T follicular helper cell (primary cell): ENCODE measurements at places on chromosomes 13 and 19.

DNA sequence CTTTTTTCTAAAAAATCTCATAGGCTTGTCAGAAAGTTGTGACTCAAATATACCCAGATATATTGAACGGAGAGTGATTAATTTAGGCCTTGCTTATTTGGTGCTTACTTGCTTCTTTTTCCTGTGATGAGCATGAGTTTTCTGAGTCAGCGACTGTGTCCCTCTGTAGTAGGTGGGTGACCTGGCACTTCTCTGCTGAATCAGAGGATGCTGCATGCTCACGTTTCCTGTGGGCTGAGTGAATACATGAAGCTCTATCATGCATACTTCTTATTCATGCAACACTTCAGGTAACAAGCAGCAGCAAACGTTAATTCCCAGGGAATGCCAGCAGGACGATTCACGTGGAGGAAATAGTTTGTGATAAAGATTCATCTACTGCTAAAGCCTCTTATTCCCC is 245.0 kb downstream of the KLF5 start:
- no peak for DNase-seq

- DNase-seq: no peak
Observed at GRCh38 chr13:81388400-81388799, 1047.5 kb upstream of the SPRY2 start.

GRCh38 chr19:11674067-11674492 is 64.7 kb downstream of the ZNF823 start:
- DNase-seq: no peak

DNA sequence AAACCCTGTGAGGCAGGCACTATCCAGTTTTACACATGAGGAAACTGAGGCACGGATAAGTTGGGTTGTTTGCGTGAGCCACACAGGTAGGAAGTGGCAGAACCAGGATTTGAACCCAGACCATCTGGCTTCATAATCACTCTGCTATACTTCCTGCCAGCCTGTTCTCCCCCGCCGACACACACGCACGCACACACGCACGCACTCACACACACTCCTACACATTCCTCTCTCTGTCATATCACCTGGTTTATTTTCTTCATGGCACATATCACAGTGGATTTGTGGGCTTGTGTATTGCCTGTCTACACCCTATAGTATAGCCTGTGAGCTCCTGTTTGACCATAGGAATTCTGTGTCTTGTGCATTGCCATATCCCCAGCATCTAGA is 140.0 kb downstream of the SIPA1L3 start:
- DNase-seq: no peak

GRCh38 chr19:7512400-7512851 is 3.5 kb upstream of the ZNF358 start:
- no peak for DNase-seq

DNA sequence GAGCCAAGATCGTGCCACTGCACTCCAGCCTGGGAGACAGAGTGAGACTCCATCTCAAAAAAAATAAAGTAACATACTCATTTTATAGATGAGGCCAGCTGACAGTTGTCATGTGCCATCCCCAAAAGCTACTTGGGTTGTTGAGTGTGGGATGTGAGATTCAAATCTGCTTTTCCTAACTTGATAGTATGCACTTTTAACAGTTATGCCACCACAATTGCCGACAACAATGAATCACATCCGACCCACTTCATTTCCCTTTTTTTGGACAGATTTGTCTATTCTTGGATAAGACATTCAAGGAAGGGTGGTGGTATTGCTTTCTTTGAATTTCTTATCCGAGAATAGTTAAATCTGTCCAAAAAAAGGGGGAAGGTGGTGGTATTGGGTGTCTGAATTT is 16.3 kb upstream of the DNMT1 start:
- no peak for DNase-seq

DNA sequence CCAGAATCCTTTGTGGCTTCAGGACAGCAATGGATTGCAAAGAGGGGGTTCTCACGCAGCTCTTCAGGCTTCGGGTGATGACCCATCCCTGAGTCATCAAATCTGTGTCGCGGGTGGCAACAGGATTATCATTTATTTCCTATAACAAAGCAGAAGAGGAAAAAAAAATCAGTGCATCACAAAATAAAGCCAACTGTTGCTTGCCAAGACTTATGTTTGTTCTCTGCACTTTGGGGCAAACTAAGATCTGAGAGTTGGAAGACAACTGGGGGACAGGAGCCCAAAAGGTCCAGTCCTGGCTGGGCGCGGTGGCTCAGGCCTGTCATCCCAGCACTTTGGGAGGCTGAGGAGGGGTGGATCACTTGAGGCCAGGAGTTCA is 6.4 kb downstream of the GNA15 start:
- no peak for DNase-seq

DNA sequence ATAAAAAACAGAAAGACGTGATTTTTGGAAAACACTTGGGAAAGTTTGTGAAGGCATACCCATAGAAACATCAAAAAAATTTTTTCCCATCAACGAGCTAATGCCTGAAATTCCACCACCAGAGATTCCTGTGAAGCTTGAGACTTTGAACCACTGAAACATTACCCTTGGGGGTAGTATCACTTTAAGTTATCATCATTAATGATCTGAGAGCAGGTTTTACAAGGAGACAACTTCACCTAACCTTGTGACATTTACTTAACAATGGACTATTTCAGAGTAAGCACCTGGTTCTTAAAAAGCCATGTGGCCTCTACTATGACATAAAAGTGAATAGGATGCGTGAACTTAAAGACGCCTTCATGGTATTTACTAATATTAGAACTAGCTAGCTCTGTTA is 51.9 kb downstream of the DOCK9 start:
- DNase-seq: no peak

DNA sequence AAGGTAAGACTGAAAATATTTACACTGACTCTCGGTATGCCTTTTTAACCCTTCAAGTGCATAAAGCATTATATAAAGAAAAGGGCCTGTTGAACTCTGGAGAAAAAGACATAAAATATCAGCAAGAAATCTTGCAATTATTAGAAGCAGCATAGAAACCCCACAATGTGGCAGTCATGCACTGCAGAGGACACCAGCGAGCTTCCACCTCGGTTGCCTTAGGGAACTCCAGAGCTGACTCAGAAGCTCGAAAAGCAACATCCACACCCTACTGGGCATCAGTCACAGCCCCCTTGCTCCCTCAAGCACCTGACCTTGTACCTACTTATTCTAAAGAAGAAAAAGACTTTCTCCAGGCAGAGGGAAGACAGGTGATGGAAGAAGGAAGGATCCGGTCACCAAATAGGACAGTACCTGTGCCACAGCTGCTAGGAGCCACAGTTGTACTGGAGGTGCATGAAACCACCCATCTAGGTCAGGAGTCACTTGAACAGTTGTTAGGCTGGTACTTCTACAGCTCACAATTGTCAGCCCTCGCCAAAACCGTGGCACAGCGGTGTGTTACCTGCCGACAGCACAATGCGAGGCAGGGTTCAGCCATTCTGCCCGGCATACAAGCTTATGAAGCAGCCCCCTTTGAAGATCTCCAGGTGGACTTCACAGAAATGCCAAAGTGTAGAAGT is 2.9 kb downstream of the ZNF816 start:
- no peak for DNase-seq

GRCh38 chr13:33910255-33910654 is 92.3 kb downstream of the RFC3 start:
- DNase-seq: no peak

GRCh38 chr19:18521692-18522123 is at the start of gene ELL:
ELL (minus strand) TSS chr19:18522070; CDS start chr19:18522055, 15 bp downstream.
- no peak for DNase-seq

GRCh38 chr19:13962699-13963602 is 10.6 kb downstream of the DCAF15 start:
- no peak for DNase-seq

DNA sequence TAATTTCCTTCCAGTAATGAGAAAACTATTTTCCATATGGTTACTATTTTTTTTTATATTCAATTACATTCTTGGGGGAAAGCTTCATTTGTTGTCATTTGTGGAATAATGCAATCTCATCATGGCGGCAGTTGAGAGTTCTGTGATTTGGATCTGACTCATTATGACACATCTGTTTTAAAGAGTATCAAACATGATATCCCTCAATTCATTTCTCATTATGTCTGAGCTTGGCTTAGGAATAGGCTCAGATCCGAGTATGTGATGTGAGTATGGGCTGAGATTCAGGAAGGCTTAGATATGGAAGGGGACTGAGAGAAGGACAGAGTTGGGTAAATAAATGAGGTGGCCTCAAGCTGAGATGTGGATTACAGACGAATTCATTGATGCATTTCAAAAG is 64.4 kb downstream of the POSTN start:
- DNase-seq: no peak

GRCh38 chr13:36549755-36550154 is 117.5 kb downstream of the CCNA1 start:
- DNase-seq: no peak

GRCh38 chr13:38743466-38743865 is 56.6 kb downstream of the FREM2 start:
- no peak for DNase-seq

DNA sequence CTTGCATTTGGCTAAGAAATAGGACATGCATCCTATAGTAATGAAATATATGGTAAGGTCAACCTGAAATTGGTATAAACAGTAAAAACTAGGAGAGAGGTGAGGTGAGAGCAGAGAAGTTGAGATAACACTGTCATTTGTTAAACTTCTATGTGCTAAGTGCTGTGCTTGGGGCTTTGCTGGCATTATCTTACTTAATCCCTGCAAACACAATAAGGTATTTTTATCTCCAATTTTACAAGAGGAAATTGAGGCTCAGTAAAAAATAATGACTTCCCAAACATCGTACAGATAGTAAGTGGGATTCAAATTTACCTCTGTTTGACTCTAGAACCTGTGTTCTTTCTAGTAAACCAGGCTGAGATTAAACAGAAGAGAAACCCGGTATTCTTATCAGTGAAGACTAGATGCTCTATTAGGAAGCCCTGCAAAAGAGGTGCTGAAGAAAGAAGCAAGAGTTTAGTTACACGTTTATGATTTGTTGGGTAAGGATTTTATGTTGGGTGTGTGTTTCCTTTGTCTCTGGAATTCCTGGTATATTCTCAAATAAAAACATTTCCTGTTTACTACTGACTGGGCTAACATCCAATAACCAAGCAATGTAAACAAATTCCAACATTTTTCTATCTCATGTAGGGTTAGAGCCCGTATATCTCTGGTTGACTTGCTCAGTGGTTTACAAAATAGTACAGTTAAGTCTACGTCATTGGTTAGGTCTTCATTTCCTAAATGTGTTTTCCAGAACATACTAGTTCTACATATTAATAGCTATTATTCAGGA is 137.3 kb upstream of the FNDC3A start:
- no peak for DNase-seq

DNA sequence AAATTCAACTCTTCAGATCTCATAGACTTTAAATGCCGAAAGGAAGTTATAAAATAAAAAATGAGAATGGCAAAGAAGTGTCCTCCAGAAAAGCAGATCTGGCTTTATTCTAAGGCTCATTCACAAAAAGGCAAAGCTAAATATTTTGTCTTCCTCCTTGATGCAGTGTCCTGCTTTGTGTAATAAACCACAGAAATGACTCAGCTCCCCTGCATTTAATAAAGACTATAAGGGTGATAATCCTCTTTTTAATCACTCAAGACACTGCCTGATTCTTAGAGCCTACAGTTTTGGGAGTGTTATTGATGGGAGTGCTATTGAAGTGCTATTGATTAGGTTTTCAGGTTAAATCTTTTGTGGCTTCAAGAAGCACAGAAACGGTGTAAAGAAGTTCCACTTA is 482.0 kb downstream of the PCDH20 start:
- no peak for DNase-seq

GRCh38 chr19:35478794-35479677 is 11.2 kb downstream of the KRTDAP start:
- no peak for DNase-seq

DNA sequence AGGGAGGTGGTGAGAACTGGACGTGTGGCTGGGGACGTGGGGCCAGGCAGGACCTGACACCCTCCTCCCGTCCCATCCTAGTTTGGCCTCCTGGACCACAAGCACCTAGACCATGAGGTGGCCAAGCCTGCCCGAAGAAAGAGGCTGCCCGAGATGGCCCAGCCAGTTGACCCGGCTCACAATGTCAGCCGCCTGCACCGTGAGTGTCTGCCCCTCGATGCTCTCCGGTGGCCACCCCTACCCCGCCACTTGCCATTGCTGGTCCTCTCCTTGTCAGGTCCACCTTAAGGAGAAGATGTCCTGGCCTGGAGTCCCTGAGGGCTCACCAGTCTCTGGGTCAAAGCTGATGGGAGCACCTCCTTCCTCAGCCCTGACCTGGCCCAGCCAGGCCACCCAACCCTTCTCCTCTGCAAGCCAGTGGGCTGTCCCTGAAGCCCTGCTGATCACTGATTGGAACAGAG is 2.2 kb downstream of the ANGPTL4 start:
- DNase-seq: no peak

DNA sequence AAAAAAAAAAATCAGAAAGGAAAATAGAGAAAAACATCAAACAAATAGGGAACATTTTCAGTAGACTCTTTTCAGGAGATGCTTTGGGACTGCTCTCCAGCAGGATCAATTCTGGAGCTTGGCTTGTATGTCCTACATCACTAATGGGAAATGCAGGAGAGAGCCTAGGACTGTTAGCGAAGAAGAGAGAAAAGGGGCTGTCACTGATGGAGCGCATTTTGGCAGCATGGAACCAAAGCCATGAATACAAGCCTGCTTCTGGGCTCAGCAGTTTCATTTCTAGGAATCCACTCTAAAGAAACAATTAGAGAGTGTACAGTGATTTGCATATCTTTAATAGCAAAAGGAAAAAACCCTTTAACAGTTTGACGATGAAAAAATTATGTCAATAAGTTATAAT is 203.9 kb downstream of the NUFIP1 start:
- no peak for DNase-seq

DNA sequence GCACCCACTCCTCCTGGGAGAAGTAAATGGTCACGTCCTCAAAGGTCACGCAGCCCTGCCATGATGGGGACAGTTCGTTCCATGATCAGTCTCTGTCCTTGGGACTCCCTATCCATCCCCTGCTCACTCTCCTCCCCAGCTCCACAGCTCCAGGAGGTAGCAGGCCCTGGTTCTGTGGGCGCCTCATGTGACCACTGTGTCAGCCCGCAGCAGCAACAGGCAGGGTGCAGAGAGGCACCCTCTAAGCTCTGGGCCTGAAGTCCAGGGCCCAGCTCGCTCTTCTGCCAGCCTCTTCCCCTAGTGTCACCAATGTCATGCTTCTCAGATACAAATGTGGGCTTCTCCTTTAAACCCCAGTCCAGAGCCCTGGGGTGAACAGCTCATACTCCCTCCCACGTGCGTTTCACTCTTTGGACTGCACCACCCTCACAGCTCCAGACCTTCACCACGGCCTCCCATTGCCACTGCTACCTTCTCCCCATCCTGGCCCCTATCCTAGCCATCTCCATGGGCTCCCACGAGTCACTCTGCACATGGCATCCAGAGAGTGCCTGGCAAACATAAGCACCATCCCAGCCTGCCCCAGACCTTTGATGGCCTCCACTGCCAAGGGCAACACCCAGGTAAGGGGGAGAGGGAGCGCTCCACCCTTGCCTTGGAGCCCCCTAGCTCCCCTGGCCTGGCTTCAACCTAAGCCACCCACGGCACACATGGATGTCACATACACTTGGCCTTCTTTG is 2.9 kb downstream of the ZNF792 start:
- DNase-seq: no peak
